ENCODE measurements at places on chromosomes 4 and X.

DNA sequence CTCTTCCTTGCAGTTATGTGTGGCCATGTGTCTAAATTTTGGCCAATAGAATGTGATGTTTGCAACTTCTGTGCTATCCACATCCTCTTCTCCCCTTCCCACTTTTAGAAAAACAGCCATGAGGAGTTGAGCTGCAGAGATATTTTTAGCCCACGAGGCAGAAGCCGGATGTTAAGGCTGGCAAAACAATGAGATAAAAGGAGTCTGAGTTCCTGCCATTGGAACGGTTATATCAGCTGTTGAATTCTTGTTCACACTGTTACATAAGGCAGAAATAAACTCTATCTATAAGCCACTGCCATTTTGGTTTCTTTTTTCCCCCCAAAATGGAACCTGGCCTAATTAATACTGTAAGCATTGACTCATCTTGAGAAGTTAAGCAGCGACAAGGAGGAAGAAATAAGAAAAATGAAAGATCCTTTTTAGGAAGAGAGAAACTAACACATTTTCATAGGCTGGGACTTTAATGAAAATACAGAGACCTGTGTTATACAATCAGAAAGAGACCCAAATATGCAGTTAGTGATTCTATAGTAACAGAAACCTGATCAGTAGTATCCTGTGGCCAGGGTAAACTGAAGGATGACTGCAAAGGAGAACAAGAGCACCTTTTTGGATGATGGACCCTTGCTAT lies 200.5 kb downstream of the INPP4B start:
- no peak for DNase-seq

DNA sequence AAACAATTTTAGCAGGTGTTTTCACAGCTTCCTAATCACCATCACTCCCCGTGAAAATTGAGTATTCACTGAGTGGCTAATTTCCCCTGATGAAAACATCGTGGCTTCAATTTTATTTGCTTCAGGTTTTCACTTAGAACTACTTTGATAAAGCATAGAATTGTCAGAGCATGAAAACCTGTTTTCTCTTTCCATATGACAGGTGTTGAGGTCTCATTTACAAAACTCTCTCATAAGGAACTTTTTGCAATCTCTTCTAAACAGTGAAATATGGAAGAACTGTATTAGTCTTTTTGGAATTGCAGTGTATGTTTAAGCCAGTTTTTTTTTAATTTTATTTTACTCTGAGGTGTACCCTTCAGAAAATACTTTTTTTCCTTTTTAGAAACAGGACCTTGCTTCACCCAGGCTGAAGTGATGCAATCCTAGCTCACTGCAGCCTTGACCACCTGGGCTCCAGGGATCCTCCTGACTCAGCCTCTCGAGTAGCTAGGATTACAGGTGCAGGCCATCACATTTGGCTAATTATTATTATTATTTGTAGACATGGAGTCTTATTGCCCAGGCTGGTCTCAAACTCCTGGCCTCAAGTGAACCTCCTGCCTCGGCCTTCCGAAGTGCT lies 111.2 kb upstream of the RAPGEF2 start:
- no peak for DNase-seq

- DNase-seq = no peak
Observed at GRCh38 chr4:66964467-66964866, 580.8 kb downstream of the CENPC start.

- DNase-seq = no peak
Observed at GRCh38 chr4:173171098-173171497, 2.5 kb downstream of the GALNT7 start.

GRCh38 chrX:114075073-114075673 lies 508.7 kb upstream of the HTR2C start:
- DNase-seq = no peak

- DNase-seq = peak; percentile 76
Observed at GRCh38 chr4:5051278-5052203, at the start of gene STK32B. STK32B (plus strand) TSS chr4:5051480.

Measured in tibial artery (tissue), 4 donors.